ENCODE measurements at places on chromosomes 7 and 10.

DNA sequence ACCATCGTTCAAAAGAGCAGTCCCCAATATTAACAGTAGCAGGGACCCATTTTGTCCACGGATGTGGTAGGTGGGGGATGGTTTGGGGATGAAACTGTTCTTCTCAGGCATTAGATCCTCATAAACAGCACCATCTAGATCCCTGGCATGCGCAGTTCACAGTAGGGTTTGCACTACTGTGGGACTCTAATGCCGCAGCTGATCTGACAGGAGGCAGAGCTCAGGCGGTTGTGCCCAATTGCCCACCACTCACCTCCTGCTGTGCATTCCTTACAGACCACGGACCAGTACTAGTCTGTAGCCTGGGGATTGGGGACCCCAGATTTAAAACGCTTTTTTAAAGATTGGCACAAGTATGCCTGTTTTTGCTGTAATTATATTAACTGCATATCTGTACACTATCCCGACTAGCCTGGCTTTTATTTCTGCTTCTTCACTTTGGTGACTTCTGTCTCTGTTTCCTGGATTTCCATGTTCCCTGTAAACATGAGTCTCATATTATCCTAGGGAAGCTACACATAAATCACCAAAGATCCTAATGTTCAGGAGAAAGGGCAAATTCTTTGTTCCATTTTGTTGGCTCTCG, 163.3 kb upstream of the AKR1E2 start:
- DNase-seq = no peak

DNA sequence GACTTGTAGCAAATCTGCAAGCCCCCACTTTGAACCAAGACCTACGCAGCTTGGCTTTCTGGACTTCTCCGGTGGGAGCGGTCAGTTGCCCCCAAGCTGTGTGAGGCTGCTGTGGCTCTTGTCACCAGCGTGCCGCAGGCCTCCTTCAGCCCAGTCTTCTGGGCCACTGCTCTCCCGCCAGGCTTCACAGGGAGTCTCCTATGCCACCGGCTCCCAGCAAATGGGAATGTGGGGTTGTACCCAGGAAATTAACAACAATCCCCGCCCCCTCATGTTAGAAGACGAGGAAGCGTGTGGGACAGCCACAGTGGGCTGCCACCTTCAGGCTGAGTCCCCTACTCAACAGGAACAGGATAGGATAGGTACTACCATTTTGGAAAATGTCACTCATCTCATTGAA, 4.2 kb downstream of the WDR86 start:
- no peak for DNase-seq

DNA sequence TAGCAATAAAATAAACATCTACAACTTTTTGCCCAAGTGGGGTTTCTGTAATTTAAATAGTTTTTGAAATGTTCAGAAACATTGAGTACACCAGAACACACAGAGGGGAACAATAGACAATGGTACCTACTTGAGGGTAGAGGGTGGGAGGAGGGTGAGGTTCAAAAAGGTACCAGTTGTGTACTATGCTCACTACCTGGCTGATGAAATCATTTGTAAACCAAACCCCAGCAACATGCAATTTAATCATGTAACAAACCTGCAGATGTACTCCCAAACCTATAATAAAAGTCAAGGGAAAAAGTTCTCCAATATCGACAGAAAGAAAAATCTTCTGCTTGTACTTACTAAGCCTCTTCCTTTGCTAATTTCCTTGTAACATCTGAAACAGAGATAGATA, 4.2 kb upstream of the TES start:
- no peak for DNase-seq

DNA sequence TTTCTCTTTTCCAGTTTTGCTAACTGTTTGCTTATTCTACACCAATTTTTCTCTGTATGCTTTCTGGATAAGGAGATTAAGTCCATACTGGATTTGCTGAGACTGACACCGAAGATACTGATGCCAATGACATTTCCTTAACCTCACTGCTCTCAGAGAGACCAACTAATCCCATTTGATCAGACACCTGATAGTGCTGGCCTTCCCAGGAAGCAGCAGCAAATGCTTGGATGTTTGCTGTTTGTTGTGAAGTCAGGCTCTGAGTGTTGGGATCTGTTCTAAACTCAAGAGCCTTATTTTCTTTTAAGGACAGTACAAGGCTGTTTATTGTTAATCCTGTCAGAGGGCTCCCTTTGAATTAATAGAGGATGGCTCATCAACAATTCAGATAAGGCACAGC, 143.3 kb downstream of the ANK3 start:
- no peak for DNase-seq

DNA sequence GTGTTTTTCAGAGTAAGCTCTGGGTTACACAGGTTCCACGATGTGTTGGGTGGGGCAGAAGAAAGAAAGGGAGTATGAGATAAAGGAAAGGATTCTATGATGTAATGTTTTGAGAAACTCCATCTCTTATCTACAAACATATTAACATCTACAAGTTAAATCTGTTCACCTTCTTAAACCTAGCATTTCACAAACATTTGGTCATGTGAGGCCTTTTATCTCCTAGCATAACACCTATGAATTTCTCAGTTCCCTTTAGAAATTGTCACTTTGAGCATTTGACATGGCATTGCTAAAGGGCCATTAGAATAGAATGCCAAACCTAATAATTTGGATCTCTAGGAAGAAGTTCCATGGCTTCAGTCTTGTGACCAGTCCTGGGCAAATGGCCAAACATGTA, 217.1 kb upstream of the AOAH start:
- DNase-seq = no peak

- DNase-seq = no peak
These were observed 439 bp downstream of the RBP4 start for GRCh38 chr10:93600446-93601145.

- no peak for DNase-seq
These were observed 558.9 kb downstream of the REEP3 start for GRCh38 chr10:64080071-64080470.

DNA sequence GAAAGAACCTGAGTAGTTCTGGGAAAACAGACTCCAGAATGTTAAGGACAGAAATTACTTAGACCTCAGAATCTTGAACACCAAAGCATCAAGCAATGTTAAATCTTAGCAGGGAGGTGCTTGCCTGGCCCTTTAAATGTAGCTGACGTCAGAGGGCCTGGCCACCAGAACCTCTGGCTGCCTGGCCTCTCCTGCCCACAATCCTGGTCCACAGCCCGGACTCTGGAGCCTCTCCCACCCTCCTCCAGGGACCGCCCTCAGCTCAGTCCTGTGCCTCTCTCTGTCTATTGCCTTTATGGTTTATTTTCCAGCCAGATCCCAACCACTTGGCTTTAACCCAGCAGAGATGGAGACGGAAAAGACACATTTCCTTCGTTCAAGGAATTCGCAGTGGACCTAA, 42.2 kb upstream of the EGR2 start:
- DNase-seq = no peak

DNA sequence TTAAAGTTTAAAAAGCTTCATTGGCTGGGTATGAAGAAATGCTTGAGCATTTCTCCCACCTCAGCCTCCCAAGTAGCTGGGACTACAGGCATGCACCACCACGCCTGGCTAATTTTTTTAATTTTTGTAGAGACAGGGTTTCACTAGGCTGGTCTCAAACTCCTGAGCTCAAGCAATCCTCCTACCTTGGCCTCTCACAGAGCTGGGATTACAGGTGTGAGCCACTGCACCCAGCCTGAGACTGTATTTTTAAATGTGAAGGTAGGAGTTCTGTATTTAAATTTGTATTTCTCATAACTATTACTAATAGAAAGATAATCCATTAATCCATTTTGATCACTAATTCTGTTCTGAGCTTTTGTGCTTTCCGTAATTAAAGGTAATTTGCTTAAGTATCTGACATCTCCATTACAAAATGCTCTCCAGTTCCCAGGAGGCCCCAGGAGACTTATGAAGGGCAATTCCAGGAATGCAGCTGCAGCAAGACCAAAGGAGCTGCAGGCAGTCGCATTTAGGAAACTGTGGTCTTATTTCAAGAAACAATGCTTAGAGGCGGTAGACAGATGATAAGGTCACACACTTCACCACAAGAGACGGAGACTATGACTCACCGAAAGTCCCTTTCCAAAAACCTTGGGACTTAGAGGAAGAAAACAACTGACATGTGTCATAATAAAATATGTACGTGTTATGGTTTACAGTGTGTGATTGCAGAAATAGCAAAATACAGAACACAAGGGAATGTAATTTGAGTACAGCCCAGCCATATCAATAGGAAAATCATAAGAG, 23.3 kb downstream of the YAE1 start:
- DNase-seq = peak; percentile 80

DNA sequence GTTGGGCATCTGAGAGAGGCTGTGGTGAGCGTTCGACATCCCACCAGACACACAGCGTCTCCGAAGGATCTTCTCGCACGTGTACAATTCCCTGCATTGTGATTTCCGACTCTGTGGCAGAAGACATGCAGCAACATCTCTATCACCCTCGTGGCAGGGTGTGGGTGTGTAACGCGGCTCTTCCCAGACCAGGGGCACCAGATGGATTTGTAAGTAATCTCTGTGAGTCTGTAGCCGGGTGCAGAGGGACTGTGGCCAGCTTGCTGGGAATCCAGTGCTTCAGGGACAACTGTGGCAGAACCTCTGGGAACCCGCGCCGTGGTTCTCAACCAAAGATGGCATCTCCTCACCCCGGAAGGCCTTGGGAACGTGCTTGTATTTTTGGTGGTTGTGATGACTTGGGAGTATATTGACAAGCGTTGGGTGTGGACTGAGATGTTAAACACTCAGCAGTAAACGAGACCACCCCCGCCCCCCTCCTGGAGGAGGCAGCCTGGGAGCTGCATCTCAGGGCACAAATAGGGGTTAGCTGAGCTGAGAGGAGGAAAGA, 21.2 kb downstream of the FOXL3 start:
- DNase-seq = no peak

GRCh38 chr10:70732569-70732968, 52.6 kb downstream of the TBATA start:
- DNase-seq = no peak

DNA sequence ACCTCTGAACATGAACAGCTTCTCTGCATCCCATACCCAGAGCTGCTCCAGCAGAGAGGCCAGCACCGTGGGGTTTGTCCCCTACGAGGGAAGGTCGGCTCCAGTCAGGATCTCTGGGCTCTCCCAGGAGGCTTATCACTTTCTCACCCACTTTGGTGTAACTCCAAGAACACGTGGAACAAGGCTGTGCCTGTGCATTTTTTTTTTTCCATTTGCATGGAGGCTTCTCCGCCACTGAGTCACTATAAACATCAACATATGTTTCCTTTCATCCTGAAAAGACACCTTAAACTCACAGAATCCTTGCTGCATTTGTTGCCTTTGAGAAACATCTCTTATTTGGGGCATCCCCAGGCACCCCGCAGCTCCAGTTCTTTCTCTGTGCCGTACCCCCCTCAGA, 29.4 kb upstream of the ECHDC3 start:
- DNase-seq = no peak

DNA sequence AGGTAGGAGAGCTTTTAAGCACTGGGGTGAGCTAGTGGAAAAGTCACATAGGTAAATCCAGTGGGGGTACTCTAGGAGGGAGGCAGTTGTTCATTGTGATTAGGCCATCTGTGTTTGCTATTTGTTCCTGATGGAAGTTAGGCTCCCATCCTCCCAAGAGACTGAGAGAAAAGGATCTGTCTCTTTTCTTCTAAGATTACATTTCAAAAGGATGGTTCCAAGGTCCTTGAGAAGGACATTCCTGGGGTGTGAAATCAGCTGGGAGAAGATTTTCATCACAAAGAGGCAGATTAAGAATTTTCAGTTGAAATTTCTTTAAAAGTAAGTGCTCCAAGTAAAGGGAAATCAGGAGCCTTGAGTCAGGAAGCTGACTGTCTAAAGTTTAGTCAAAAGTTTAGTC, 210.8 kb upstream of the CSTF2T start:
- DNase-seq = no peak

DNA sequence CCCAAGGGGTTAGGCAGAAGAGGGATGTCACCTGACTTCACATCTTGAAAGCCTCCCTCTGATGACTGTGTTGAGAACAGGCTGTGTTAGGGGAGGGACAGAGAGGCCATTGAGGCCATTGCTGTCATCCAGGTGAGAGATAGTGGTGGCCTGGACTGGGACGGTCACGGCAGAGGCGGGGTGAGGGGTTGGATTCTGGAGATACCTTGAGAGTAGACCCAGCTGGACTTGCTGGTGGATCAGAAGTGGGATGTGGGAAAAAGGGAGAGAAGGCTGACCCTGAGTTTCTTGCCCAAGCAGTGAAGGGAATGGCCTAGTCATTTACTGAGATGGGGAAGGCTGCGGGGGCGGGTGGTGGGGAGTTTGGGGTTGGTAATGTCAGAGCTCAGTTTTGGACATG, 13.6 kb downstream of the MTURN start:
- no peak for DNase-seq

- no peak for DNase-seq
These were observed 13.1 kb upstream of the AKR1C3 start for GRCh38 chr10:5081091-5081490.

DNA sequence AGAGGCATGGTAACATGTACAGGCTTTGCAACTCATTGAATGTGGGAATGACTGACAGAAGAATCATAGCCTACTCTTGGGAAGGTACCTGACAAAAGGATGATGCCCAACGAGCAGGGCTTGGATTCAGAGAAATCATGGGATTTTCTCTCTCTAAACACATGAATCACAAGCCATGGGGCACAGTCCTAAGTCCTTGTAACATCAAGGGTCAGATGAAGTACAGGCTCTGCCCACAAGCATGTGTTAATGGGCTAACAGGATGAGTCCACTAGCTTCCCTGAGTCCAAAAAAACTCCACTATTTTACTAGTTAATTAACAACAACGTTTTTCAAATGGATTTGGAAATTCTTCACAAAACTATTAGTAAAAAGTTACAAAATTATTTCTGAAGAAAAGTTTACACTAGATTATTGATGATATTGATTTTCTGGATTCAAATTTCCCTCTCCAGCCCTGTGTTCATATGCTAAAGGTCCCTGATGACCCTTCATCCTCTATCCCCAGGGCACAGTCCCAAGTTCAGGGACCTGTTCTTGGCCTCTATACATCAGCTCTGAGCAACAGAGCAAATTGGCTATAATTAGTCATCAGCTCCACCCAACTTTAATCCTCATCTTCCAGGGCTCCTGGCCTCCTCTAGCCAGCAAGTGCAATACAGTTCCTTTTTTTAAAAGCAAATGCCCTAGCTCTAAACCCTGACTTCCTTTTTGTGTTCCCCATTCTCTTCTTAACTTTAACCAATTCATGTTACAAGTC, 99.8 kb downstream of the GSAP start:
- DNase-seq = no peak

DNA sequence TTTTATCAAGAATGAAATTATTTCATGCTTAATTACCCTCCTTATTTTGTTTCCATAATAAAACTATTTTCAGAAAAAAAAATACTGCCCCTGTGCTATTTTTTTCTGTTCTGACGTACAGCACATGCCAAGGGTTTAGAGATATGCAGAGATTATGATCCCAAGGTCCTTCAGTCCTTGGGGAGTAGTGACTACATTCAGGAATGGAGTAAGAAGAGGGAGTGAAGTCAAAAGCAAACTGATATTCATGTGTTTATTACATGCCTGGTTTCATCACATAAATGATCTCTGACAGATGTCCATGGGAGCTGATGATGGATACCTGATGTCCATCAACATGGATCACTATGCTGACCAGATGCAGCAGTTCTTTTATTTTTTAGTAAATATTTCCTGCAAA, 17.2 kb downstream of the AKAP9 start:
- no peak for DNase-seq
